Activated T-cell treated with anti-CD3 and anti-CD28 coated beads, Interleukin-2, amount 50 U/mL, for 48 hours (primary cell): ENCODE measurements at places on chromosomes 4 and X.

GRCh38 chr4:109554971-109555370, 5.1 kb upstream of the MCUB start:
- DNase-seq = no peak

DNA sequence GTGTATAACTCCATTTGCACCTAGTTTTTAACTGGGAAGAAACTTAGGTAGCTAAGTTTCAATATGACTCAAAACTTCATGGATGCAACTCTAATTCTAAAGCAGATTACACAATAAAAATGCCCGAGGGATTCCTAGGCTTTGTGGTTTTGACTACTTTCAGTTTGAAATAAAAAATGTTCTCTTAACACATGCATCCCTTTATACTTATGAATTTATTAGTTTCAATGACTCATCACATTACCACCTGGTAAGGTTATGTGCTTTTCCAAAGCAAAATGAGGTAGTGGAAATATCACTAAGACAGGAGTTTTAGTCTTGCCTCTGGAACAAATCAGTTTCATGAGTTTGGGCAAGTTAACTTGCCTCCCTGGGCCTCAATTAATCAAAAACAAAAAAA, 125.5 kb downstream of the OPHN1 start:
- no peak for DNase-seq

DNA sequence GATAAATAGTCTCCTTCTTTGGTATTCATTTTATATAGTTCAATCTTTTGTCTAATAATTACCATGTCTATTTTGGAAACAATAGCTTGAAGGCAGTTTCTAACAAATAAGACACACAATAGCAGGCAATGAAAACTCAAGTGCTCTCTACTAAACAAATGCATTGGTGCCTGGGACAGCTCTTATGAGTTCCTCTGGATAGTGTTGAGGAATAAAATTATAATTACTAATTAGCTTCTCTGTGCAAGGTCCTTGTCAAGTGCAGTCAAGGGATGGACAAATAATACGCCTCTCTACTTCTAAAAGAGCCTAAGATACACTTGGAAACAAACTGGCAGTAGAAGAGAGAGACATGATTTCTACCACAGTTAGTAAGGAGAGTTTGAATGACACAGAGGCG, 229.0 kb upstream of the GLRA2 start:
- DNase-seq = no peak

DNA sequence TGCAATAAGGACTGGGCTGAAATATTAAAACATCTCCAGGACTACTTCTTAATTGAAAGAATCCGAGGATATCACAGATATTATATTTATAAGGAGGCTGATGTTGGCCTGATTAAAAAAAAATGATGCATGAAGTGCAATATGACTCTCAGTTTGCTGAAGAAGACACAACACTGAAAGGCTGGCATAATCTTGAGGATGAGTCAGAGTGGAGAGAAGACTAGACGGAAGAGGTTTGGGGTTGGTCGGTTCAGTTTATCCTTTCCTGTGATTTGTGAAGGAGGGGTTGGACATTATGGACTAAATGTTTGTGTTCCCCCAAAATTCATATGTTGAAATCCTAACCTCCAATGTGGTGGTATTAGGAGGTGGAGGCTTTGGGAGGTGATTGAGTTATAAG, 170.3 kb downstream of the CORIN start:
- DNase-seq = no peak

- no peak for DNase-seq
Observed at GRCh38 chr4:153221783-153222706, 17.8 kb downstream of the TRIM2 start.

GRCh38 chr4:89915937-89916336, 21.3 kb downstream of the MMRN1 start:
- DNase-seq = no peak

DNA sequence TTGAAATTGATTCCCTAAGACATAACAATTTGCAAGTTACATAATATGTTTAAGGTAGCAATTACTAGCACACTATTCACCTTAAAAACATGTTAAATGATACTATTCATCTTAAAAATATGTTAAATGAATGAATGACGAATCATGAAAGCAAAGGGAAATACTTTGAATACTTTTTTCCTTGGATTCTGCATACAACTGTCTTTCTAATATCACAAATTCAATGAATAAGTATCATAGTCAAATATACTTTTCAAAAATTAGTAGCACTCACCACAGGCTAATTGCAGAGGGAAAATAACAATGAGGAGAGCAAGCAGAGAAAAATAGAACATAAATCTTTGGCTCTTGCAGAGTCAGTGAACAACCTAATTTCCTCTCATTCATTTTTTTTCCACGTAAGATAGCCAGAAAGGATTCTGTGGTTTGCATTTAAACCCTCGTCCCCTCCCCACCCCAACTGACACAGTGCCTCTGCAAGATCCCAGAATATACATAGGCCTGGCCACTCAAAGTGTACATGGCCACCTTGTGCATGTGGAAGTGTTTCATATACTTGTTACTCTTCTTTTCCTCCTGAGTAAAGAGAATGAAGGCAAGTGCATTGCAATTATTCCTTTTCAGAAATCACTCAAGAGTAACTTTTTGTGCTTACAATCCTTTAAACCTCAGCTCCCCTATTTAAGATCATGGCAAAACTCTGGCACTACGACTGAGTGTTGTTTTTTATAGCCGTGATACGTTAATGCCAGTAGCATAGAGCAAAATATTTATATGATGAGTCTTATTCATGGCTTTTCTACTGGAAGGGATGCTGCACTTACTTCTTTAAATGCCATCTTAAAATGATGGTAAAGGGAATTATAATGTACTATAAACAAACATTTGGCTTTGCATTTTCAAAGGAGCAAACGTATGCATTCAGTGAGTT, 236.4 kb downstream of the PDGFC start:
- no peak for DNase-seq

DNA sequence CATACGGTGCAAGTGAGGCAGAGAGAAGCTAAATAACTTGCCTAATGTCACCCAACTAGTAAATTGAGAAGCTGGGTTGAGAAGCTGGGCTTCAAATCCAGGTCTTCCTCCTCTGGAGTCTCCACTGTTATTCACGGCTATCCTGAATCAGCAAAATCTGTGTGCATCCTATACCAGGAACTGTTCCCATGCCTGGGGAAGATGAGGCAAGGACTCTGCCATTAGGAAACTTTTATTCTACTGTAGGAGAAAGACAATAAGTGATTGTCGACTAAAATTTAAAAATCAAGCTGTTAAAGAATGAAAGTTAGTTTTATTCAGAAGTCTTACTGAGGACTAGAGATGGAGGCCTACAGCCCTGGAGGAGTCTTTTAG, 872 bp upstream of the TEC start:
- no peak for DNase-seq

DNA sequence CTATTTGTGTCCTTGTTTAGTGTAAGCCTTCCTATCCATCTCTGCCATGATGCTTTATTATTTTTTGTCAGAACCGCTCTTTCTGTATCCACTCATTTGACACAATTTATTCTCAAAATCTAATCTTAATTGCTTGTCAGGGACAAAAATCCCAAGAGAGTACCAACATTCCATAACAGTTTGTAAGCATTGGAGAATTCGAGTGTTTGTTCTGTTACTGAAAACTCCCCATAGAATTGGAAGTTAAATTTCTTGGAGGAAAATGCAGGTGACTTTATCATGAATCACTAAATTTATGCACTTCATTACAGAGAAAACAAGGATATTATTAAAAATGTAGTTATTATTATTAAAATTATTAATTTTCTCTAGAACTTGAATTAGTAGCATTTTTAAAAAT, 1986.1 kb downstream of the ARAP2 start:
- no peak for DNase-seq

- DNase-seq = no peak
Observed at GRCh38 chr4:30725562-30725961, 5.4 kb downstream of the PCDH7 start.

GRCh38 chrX:40418146-40418812, 162.5 kb upstream of the ATP6AP2 start:
- peak; percentile 17 for DNase-seq

GRCh38 chr4:156981262-156981769, 9.7 kb upstream of the PDGFC start:
- no peak for DNase-seq

GRCh38 chr4:47427935-47428334, 35.6 kb downstream of the COMMD8 start:
- no peak for DNase-seq

- no peak for DNase-seq
Observed at GRCh38 chr4:157221895-157222770, 1.6 kb downstream of the GRIA2 start.

DNA sequence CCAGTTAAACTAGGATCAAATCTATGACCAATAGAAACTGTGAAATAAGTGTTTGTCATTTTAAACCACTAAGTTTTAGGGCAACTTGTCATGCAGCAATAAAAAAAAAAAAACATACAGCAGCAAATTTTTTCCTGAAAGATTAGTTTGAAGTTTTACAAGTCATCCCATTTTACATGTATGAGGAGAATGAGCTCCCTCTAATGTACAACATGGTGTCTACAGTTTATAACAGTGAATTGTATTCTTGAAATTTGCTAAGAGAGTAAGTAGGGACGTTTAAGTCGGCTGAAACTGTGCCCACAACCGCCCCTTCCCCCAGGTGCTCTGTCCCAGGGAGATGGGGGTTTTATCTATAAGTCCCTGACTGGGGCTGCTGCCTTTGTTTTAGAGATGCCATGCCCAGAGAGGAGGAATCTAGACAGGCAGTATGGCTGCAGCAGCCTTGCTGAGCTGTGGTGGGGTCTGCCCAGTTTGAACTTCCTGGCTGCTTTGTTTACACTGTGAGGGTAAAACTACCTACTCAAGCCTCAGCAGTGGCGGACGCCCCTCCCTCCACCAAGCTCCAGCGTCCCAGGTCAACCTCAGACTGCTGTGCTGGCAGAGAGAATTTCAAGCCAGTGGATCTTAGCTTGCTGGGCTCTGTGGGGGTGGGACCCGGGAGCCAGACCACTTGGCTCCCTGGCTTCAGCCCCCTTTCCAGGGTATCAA, 499.3 kb upstream of the CT83 start:
- DNase-seq = no peak

GRCh38 chrX:105116486-105116885, 104.0 kb downstream of the TEX13A start:
- DNase-seq = no peak

GRCh38 chr4:111602848-111603247, 542.4 kb upstream of the FAM241A start:
- no peak for DNase-seq

DNA sequence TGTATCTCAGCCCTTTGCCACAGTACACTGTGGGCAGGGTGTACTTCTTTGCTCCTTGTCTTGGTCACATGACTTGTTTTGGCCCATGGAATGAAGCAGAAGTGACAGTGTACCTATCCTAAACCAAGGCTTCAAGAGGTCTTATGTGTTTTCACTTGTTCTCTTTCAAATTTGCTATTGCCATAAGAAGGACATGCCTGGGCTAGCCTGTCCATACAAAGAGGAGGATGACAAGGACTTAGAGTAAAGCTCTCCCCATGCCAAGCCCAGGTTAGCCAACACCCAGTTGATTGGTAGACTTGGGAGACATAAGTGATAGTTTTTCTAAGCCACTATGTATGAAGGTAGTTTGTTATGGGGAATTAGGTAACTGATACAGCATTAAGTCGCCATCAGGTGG, 141.1 kb upstream of the MID1 start:
- DNase-seq = no peak

- no peak for DNase-seq
Observed at GRCh38 chrX:44244008-44244407, 99.5 kb downstream of the EFHC2 start.
